ENCODE measurements at places on chromosomes 5 and 9. TPM values are rescaled to one million over a fixed set of nuclear protein-coding genes. Genes with fewer than 3 reads are reported as not detected.

TEK gene
- total RNA-seq = not detected

STK32A gene
- total RNA-seq = not detected

SPINK4 gene
- total RNA-seq = not detected

CAVIN4 gene
- 0.19 TPM for total RNA-seq

FYB1 gene
- total RNA-seq = 127 TPM

CDC20B gene
- 0.07 TPM for total RNA-seq
